ENCODE measurements at places on chromosomes 12 and 14. TPM values are rescaled to one million over a fixed set of nuclear protein-coding genes. Genes with fewer than 3 reads are reported as not detected.

DNA sequence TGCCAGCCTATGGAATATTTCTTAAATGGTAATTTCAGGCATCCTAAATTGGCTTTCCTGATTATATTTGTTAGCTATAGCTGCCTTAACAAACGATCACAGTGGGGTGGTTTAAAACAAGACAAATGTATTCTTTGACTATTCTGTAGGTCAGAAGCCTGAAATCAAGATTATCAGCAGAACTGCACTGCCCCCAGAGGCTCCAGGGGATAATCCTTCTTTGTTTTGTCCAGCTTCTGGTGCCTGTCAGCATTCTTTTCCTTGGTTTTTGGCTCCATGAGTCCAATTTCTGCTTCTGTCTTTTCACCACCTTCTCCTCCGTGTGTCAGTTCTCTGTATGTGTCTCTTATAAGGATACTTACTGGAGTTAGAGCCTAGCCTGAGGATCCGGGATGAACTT lies 1282.2 kb upstream of the USP15 start:
- no peak for DNase-seq

VPS37B gene
- 26.5 TPM for total RNA-seq

GRCh38 chr14:58088961-58089360 lies 63.1 kb downstream of the ARMH4 start:
- DNase-seq: no peak

DNA sequence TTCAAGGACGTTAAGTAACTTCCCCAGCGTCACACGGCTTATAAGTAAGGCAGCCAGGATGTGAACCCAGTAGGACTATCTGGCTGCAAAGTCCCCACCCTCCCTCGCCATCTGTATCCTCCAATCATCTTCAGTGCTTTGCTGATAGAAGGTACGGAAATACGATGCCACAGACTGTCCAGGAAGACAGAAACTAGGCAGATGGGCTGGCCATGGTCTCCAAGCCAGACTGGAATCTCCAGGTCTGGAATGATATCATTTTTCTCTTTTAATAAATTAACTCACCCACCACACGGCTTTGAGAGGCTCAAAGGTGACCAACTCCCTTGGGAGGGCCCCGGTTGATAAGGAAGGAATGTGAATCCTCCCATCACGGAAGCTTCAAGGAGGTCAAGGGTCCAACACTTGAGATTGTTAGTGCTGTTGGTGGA lies 16.3 kb upstream of the BDKRB1 start:
- no peak for DNase-seq

DNA sequence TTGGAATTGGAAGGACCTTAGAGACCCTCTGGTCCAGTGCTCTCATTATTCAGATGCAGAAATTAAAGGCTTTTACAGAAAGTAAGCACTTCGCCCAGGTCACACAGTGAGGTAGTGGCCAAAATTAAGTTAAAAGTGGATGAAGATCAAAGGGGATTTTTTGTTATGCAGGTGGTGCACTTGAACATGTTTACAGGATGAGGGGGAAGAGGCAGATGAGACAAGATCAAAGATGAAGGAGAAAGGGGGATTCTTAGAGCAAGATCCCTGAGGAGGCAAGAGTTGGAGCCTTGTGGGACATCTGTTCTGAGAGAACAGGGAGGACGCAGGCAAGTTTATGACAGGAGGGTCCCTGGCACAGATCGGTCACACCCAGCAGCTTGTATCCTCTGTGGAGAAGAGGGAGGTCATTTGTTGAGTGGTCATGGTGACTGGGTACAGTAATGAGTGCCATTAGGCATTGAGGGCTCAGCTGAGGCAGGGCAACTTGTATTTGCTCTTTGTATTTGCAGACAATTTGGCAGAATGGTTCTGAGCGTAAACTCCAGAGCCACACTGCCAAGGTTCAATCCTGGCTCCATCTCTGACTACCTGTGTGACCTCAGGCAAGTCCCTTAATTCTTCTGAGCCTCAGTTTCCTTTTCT lies 84.0 kb downstream of the BORCS5 start:
- no peak for DNase-seq

DNA sequence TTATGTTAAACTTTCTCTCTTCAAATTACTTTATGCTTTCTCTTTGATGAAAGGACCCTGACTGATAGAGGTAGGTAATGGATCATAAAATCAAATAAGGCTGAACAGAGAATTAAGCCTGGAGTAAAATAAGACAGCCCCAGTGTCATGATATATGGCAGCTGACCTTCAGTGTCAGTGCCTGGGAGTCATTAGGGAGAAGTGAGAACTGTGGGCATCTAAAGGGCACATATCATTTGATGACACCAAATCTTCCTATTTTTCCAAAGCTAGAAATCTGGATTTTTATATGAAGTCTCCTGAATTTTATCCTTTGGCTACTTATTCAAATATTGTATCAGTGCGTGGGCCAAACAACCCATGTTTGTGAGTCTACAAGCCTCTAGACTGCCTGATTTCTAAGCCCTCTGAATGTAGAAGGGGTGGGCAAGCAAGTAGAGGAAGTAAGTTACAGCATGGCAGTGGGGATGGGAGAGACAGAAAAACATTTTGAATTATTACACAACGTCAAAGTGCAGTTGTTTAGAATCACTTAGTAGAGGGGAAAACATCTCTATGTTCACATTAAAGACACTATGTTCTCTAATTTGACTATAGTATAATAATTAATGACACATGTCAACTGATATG lies 10.0 kb downstream of the SLC39A9 start:
- DNase-seq: no peak

KRT77 gene
- not detected for total RNA-seq
